ENCODE measurements at places on chromosomes 1 and 21.

GRCh38 chr1:205328476-205328875 is 6.9 kb upstream of the NUAK2 start:
- no peak for DNase-seq

DNA sequence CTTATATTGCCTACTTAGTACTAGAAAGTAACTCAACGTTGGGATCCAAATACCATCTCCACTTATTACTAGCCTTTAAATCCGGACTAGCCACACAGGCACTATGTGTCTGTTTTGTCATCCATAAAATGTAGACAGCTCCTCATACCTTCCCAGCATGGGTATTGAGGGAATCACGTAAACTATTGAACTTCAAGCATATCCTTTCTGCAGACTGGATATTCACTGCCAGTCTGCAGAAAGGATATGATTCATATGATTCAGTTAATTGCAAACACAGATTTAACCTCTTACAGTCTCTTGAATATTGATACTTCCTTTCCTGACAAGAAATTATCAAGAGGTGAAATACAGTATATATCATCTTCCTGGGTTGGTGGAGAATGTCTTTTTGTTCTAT is 186.0 kb downstream of the LEPR start:
- DNase-seq = no peak

GRCh38 chr1:208233546-208233945 is 10.6 kb downstream of the PLXNA2 start:
- DNase-seq = peak; percentile 73

DNA sequence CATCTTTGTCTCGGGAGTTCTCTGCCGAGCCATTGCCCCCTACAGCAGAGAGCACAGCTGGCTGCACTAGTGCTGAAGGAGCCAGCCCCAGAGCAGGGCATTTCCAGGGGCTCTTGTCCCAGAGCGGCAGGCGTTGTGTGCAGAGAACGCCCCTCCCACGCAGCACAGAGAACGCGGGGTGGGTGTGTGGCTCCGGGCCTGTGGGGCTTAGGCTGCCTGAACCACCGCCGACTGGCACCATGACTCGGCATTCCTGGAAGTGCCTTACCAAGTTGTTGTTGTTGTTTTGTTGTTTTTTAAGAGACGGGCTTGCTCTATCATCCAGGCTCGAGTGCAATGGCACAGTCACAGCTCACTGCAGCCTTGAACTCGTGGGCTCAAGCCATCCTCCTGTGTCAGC is 15.8 kb upstream of the DIP2A start:
- DNase-seq = no peak

GRCh38 chr1:230743899-230744298 is 3.3 kb upstream of the CAPN9 start:
- DNase-seq = no peak

GRCh38 chr1:36420836-36421317 is 23.2 kb upstream of the LSM10 start:
- DNase-seq = peak; percentile 96

GRCh38 chr1:151549199-151549598 is 9.1 kb downstream of the TUFT1 start:
- no peak for DNase-seq

DNA sequence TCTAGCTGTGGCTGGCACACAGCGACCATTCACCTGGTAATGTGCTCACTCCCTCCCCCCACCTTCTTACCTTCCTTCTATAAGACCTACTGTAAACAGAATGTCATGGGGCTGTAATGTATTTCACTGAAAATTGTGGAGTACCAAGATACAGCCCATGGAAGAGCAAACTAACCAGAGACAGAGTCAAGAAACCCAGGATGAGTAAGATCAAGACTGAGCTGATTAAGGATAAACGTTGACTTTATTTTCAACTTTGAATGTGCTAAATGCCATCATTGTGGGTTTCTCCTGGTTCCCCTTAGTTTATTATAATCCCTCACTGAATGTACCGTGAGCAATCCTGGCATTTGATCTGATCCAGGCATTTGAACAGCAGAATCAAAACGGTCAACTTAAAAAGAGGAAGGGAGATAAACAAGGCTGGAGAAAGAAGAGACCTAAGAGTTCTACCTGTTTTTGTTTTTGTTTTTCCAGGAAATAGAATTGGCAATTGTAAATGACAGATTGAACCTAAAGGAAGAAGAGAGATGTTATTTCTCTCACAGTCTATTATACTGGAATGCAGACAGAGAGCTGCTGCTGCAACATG is 16.1 kb upstream of the ATP1B1 start:
- DNase-seq = no peak

GRCh38 chr1:23366598-23366997 is 3.0 kb downstream of the ZNF436 start:
- no peak for DNase-seq

- no peak for DNase-seq
Observed at GRCh38 chr1:63822540-63822939, 48.7 kb downstream of the ROR1 start.

GRCh38 chr21:46002841-46003574 is 21.4 kb downstream of the COL6A1 start:
- no peak for DNase-seq

DNA sequence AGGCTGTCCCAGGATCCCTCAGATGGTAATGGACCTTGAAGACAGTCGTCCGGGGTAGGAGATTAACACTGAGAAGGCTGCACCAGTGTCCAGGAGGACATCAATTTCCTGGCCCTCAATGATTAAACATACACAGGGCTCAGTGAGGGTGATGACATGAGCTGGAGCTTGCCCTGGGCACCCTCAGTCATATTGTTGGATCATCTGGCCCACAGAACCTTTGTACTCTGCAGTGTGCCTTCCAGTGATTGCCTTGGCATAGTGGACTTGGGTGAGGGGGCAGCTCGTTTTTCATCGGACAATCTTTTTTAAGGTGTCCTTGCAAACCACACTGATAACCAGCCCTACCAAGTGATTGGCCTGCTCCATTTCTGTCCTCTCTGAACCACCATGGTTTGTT is 111.1 kb upstream of the SGIP1 start:
- no peak for DNase-seq

- DNase-seq = no peak
Observed at GRCh38 chr1:189658381-189658780, 819.3 kb downstream of the BRINP3 start.

DNA sequence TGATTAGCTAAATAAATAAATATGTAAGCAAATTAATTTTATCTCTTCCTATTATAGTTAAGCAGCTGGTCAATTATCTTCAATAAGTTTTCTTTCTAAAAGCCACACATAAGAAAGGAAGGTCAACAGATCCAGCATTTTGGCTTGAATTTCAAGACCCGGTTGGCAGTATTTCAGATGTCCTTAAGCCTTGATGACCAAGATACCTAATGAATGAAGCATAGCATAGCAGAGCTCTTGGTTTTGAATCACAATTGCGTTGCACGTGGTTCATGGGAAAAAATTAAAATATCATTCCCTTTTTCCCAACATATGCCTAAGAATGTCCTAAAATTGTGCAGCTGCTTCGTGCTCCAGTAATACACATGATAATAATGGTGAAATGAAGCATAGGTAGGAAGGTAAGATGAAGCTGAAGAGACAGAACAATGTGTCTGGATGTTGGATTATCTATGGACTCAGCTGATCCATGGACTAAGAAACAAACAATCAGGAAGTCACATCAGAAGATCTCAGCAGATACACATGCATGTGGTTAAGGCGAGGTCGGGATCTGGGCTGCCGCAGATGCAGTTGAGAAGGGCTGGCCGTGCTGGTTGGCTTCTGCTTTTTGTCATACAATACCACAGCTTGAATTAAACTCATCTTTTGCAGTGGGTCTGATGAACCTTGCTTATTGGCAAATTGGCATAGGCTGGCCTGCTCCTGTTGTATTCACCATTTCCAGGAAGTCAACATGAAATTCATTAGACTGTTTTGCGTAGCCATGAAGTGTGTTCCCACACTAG is 284.9 kb upstream of the RUNX1 start:
- no peak for DNase-seq

DNA sequence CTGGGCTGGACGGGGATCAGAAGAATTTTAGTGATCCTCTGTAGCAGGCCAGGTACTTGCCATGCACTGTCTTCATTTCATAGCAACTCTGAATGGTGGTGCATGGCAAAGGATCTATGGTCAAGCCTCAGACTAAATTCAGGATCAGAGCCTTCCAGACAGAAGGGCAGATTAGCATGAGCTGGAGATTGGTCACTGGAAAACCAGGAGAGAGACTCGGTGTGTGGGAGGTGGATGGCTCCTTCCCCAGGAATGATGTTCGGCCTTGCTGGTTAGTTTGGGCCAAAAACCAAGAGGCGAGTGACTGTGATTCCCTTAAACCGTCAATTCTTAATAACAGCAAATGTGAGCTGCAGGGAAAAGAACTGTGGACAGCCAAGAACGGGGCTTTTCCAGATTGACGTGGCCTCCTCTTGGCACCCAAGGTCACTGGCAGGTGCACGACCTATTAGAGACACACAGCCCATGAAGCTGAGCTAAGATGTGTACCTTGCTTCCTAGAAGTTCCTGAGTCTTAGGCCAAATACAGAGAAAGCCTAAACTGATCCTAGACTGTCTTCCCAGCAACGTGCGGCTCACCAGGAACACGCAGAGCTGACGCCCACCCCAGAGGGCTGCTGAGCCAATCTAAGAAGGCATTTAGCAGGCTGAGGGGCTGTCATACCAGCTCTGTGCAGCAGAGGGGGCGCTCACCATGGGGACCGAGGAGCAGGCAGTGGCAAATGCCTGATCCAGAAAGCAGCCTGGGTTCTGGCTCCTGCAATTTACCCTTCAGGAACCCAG is 18.5 kb downstream of the ALDH4A1 start:
- DNase-seq = peak; percentile 93

DNA sequence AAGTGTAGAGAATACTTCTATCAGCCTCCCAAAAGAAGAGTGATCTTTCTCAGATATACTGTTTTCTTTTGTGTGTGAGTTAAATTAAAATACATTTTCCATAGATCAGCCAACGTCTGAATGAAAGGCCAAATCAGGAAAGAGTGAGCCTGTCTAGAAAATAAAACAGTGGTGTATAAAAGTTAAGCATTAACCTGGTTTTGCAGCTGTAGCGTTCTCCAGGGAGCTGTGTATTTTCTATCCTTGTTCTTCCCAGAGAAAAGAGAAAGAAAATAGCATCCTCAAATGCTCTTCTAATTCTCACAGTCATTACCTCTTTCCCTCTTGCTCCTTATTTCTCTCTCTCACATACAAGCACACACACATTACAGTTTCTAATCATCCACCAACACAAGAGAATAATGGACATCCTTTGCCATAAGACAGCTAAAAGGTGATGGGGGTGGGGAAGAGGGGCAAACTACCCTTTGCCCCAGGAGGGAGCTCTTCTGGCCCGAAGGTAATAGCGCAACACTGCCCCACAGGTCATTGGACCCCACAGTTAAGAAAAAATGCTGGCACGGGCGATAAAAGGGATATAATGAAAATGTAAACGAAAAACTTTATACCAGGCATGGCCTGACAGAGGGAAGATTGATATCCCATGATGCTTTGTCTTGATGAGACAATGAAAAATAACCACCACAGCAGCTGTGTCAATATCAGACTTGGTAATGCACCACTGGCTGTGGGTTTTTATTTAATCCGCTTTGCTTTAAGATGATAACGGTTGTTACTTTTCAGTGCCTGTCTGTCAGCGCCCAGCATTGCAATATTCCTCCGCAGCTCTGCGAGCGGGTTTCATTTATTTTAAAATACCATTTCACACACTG is 150.3 kb downstream of the NUF2 start:
- no peak for DNase-seq

DNA sequence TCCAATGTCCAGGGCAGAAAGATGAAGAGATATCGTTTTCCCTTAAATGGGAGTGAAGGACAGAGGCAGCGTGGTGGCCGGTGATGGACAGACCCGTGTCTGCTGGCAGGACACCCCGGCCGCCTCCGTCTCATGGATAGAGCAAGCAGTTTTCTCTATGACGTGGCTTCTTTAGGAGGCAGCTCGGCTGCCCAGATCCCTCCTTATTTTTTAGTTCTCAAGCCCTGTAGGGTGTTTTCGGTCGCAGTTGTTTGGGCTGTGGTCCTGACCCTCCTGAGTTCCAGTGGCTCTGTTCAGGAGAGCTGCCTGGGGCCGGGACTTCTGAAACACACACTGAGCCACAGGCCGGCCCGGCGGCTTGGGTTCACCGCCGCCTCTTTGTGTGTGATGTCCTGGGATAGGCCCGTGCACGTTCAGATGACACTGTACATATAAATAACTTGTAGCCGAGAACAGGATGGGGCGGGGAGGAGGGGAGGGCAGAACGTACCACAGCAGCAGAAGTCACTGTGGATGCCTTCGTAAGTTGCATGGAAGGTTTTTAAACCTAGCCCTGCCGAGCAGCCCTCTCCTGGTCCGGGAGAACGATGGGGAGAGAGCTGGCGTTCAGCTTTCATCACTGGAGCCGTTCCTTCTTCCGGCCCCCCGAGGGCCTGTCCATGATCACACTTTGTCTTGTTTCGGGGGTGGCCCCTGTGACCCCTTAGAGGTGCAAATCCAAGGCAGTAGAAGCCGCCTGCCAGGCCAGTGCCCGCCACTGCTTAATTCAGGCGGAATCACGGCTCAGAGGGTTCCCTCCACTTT is 65.2 kb downstream of the SIK1 start:
- DNase-seq = peak; percentile 25

GRCh38 chr1:27400082-27400962 is 7.9 kb downstream of the GPR3 start:
- DNase-seq = peak; percentile 43

DNA sequence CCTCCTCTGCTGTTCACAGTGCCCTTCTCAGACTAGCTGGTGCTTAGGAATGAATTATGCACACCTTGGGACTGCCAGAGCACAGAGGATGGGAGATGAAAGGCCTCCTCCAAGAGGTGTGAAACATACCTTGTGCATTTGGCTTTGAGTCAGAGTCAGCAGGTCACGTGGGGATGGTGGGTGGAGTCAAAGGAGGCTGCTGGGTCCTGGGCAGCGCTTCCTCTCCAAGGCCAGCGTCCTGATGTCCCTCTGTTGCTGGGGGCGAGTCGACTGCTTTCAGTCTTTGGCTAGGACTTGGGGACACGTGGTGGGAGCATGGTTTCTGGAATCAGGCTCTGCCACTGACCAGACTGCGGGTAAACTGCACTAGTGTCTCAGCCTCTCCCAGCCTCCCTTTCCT is 91.2 kb downstream of the AJAP1 start:
- no peak for DNase-seq

GRCh38 chr1:206117151-206117948 is at the start of gene AVPR1B:
Gene AVPR1B, minus strand, starts transcription at chr1:206117388. Its CDS starts 498 bp downstream, at chr1:206116890.
- DNase-seq = peak; percentile 80

- DNase-seq = no peak
Observed at GRCh38 chr1:31785020-31785946, 21.1 kb upstream of the ADGRB2 start.

Data from GM23338 (cell line).